Activated CD8-positive, alpha-beta memory T cell treated with anti-CD3 and anti-CD28 coated beads, Interleukin-2, amount 10 ng/mL, durations not matched to agents 7 days and 5 days (primary cell): ENCODE measurements at places on chromosomes 1 and 21.

DNA sequence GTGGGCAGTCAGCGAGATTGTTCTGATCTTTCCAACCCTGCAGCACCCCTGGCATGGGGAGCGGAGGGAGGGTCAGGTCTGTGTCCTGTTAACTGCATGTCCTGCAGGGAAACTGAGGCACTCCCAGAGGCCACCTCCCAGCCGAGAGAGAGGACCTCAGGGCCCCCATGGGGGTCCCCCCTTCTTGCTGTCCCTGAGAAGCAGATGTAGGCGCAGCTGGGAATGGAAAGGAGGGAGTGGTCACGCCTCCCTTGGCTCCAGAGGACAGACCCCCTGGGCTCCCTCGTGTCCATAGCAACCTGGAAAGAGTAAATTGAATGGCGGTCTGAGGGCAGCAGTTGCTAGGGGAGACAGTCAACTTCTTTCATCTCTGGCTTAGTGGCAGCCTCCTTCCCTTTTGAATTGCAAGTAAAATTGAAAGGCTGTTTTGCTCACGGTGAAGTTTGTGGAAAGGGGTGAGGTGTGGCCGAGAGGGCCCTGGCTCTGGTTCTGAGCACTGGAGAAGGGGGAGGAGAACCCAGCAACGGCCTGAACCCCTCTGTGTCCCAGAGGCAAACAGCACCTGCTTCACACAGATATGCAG, 4.9 kb downstream of the CROCC start:
- DNase-seq, result no peak

DNA sequence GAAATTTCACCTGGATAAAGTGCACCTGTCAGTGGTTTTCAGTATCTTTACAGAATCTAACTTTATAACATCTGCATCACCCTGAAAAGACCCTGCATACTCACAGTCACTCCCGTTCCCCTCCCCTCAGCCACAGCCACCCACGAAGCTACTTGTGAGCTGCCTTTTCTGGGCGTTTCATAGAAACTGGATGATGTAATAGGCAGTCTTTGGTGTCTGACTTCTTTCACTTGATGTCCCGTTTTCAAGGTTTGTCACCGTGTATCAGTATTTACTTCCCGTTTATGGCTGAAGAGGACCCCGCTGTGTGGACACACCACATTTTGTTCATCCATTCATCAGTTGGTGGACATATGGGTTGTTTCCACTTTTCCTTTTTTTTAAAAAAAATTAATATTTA, 47.8 kb upstream of the LRRC3 start:
- no peak for DNase-seq

DNA sequence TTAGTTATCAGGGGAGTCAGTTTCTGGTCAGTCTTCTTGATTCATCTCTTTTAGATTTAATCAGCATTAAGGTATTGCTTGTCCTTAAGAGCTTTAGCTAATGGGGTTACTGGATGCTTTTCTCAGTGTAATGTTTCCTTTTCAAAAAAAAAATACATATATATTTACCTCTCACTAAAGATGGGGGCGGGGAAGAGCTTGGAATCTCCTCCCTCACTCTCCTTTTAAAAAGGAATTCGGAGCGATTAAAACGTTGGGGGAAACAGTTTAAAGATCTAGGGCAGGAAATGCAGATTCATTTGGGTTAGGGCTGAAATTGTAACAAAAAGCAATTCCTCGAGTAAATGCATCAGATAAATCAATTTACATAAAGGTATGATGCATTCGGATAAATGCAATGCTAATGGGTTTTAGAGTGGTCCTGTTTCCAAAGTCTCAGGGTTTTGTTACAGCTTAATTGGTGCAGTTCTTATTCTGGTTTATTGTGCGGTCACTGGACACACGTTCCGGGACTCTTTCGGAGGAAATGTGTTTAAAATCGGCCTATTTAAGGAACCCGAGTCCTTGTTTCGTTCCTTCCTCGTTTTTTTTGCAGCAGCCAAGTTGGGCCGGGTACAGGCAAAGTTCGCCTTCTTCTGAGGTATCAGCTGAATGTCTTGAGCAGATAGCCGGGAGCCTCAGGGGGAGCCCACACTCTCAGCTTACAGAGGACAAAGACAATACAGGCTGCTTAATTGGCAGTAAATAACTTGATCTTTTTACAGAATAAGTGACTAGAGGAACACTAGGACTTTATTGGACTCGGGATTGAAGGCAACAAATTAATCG, 1.6 kb downstream of the LMO4 start:
- DNase-seq, result peak; percentile 48

- DNase-seq, result peak; percentile 54
Measured at GRCh38 chr1:224432672-224433040, 1.9 kb downstream of the WDR26 start.

DNA sequence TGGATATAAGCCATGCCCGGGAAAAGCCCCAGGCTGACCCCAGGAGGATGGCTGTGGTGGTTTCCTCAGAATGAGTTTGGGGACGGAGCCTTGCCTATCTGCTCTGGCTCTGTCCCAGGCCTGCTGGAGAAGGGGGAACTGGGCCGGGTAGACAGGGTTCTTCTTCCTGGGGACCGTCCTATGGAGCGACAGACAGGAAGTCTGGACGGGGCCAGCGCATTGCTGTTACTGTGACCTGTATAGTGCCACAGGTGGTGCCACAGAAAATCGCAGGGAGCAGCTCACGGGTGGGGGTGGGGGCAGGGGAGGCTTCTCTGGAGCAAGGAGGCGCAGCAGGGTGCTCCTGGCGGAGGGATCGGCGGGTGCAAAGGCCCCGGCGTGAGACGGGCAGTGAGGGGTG, 36.4 kb downstream of the CFAP74 start:
- no peak for DNase-seq
